ENCODE measurements at places on chromosomes 5 and 9.

DNA sequence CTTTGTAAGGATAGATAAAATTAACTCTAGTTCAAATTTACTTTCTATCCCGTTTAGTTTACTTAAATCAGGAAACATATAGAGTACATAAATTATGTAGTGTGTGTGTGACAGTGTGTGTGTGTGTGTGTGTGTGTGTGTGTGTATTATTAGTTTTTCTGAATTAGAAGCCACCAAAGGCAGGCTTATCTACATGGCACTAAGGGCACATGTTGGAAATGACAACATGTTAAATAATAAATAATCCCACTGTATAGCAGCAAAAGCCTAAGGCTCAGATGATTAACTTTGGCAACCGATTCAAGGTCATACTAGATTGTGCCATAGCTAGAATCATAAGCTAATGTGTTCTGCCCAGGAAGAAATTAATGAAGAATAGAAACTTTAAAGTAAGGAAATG lies 54.6 kb downstream of the MEGF9 start:
- no peak for DNase-seq

- no peak for DNase-seq
These were observed 28.3 kb downstream of the ARHGEF28 start for GRCh38 chr5:73654171-73654811.

DNA sequence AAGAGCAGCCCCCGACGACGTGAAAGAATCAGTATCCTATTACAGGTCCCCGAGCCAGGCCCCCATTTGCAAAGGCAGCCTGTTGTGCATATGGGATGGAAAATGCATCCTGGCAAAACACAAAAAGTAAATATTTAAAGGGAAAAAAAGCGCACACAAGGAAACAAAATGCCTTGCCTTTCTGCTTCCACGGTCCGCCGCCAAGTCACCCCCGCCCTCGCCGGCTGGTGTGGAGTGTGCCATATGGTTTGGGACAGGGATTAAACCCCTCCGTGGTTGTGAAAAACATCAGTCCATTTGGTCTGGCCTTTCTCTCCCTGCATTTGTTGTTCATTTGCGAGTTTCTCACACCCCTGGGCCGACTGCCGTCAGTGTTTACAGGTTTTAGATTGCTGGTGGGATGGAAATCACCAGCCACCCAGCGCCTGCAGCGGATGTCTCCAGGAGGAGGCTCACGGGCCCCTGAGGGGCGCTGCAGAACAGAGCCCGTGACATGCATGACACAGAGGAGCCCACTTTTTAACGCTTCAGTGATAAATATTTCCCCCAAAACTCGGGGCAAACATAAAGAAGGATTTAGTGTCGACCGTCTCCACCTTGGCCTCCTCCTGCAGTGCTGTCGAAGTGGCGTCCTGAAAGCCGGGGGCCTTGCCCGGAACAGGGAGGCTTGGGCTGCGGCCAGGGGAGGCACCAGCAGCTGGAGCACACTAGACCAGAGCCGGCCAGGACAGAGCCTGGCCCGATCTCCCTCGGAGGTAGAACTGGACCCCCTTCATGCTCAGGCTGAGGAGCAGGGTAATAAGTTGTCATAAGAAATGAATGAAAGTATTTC lies 161.5 kb downstream of the HSD17B3 start:
- DNase-seq: peak; percentile 3

DNA sequence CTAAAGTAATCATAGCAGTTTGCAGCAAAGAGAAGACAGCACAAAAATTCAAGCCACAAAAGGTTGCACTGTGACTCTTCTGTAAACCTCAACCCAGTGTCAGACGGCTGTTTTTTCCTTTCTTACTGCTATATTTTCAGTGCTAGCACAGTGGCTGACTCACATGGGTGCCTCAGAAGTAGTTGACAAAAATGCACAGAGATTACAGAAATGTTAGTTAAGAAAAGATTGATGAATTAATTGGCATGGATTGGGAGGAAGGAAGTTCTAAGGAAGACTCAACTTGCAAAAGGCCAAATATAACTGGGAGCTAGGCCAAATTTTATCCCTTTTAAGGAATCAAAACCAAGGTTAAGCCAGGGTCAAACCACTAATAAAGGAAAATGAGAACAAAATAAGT lies 43.7 kb upstream of the ITGA1 start:
- peak; percentile 51 for DNase-seq
